ENCODE measurements at places on chromosomes 3 and 15.
A peak's percentile ranks its signal among the peaks of the same experiment; 100 is the strongest.

DNA sequence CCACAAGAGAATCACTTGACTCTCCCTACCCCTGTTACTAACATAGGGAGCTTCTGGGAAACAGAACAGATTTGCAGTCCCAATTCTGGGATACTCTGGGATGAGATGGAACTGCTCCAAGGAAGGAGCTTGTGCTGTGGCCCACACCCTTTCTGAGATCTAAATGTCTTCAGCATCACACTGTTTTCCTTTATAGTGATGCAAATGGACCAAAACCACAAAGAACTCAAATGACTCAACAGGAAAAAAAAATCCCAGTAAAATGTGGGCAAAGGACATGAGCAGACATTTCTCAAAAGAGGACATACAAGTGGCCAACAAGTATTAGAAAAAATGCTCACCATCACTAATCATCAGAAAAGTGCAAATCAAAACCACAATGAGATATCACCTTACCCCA, 155.6 kb downstream of the NECTIN3 start:
- no peak for DNase-seq

GRCh38 chr3:74402821-74403220, 211.6 kb downstream of the CNTN3 start:
- no peak for DNase-seq

GRCh38 chr15:80154336-80154735, 1.5 kb downstream of the FAH start:
- no peak for DNase-seq

DNA sequence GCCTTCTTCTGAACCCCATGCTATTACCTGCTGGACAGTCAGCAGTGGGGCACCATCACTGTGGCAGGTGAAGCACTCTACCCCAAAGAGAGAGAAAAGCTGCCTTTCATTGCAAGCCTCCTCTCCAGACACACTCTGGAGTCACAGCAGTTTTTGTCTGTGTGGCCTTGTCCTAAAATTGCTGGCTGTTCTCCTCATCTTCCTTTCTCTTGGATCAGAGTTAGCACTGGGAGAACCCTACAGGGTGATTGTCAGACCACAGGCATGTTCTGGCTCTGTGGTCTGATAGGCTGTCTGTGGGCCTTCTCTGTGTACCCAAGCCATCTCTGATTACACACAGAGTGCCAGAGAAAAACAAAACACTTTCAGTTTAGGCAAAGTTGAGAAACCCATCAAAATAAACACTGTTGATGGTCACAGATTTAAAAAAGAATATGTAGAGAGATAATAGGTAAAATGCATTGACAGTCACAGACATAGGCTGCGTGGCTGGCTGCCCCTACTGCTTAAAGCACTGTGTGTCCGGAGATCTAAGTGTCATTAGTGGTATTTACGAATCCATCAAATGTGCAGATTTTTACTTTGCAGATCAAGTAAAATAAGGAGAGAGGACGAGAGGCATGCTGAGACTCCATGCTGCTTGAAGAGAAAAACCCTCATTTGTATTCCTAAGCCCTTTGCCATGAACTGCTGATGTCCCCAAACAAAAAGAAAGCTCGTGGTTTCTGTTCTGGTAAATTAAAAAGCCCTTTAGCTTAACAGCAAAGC, 689.9 kb downstream of the TUSC7 start:
- no peak for DNase-seq

DNA sequence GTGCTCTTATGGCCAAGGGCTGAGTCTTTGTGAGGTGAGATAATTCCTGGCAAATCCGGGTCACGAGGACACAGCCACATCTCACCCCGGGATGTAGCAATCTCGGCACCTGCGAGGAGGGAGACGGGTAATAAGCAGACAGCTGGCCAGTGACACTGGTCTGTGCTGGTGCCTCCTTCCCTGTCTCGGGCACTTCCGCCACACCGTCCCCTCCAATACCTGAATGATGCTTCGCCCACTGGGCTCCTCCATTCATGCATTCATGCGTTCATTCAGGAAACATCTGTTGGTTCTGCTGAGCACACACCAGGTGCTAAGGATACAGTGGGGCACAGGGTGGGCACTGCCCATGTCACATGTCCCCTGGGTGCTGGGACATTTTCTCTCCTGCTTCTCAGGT, 60.1 kb downstream of the ATP10A start:
- no peak for DNase-seq

- DNase-seq, result no peak
Observed at GRCh38 chr3:126849768-126850167, 133.1 kb upstream of the PLXNA1 start.

GRCh38 chr15:25717457-25718168, 145.5 kb downstream of the ATP10A start:
- DNase-seq, result no peak

- DNase-seq, result no peak
Observed at GRCh38 chr3:157384491-157384890, 52.2 kb upstream of the PTX3 start.

- DNase-seq, result no peak
Observed at GRCh38 chr3:23611737-23612295, 193.9 kb upstream of the UBE2E1 start.

DNA sequence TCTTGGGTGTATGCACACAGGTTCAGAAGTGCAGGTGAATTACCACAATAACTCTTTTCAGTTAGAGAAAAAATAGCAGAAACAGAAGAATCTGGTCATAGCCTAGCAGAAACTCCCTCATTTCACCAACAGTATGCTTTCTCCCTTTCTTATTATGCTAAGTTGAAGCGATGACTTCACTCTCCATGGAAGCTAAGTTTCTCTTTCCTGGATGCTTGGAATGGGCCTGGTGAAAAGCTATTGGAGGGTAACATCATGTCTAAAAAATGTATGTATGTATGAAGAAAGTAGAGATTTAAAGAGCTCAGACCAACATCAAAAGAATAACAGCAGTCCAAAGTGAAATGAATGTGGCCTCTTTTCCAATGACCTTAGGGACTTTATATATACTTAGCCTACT, 145.5 kb downstream of the TIGIT start:
- DNase-seq, result no peak

DNA sequence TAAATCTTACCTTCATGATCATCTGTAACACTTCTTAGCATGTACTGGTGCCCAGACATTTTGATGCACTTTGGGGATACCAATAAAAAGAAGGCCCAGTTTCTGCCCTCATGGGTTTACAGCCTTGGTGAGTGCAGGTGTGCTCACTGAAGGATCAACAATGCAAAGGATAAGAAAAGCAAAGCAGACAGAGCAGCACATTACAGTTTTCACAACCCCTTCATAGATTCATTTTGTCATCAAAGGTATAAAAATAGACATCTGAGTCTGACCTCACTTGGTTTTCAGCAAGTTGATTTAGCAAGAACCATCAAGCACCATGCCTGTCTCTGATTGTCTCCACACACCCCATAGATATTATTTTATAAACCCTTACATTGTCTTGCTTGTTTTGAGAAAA, 77.6 kb downstream of the BFSP2 start:
- DNase-seq, result peak; percentile 67

DNA sequence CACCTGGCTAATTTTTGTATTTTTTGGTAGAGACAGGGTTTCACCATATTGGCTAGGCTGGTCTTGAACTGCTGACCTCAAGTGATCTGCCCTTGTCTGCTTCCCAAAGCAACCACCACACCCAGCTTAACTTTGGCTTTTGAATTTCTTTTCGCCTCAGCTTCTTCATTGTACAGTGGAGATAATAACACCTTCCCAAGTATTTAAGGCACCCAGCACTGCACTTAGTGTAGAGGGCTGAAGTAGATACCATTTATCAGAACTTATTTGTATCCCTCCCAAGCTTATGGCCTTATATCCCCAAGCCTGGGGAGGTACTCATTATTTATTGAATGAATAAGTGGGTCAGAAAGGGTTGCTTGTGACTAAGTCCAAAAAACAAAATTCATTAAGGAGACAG, 2.3 kb downstream of the SQOR start:
- DNase-seq, result no peak

GRCh38 chr15:83458381-83458780, 11.2 kb downstream of the SH3GL3 start:
- DNase-seq, result no peak

DNA sequence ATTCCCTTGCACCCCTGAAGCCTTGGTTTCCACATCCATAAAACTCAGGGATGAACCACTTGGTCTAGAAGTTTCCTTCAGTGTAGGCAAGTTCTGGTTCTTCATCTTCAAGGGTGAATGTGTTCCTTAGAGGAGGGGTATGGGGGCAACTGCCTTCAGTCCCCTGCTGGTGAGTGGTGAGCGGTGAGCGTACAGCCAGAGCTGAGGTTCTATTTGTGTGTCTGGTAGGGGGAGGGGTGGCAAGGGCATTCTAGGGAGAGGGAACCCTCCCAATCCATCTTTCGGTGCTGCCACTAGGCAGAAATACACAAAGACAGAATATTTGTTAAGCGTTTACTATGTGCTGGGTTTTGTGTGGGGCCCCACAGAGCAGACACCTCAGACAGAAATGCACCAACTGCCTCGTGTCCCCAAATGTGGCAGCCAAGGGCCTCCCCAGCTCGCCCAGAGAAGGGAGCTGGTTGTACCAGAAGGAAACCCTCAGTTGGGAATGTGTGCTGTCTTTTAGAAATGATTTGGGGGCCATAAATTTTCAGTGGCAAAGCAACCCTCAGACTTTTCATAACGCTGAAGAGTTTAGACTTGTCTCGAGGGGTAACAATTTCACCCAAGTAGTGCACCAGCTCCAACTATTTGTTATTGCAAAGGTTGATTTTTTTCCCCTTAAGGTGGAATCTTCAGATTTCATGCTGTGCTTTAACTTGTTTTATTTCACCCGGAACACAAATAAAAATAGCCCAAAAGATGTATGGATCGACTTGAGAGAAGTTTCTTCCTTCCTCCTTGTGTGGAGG, 137.6 kb downstream of the FBLN2 start:
- DNase-seq, result no peak

DNA sequence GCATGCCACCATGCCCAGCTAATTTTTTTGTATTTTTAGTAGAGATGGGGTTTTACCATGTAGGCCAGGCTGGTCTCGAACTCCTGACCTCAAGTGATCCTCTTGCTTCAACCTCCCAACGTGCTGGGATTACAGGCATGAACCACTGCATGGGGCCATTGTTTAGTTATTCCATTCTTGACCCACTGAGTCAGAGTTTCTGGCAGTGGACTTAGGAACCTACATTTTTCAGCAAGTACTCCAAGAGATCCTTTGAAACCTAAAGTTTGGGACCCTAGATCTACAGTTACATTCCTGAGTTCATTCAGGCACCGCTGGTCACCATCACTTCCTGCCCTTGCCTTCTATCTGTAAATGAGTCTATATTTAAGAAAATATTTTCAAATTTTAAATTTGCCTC, 1.4 kb upstream of the TNFSF10 start:
- DNase-seq, result no peak

DNA sequence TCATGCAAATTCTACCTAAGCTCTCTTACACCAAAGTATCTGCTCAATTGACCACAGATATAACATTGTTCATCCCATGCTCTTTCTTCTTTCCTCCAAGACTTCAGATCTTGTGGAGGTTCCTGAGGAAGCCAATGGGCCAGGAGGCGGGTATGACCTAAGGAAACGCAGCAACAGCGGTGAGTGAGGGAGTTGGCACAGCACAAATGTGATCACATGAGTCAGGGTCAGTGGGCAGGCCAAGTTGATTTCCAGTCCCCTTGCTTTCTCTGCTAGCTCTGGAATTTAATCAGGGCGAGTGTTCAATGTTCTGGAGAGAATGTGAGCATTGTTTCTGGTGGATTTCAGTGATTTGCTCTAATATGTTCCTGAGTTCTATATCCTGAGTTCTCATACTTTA, 112.7 kb downstream of the STAC start:
- DNase-seq, result no peak

DNA sequence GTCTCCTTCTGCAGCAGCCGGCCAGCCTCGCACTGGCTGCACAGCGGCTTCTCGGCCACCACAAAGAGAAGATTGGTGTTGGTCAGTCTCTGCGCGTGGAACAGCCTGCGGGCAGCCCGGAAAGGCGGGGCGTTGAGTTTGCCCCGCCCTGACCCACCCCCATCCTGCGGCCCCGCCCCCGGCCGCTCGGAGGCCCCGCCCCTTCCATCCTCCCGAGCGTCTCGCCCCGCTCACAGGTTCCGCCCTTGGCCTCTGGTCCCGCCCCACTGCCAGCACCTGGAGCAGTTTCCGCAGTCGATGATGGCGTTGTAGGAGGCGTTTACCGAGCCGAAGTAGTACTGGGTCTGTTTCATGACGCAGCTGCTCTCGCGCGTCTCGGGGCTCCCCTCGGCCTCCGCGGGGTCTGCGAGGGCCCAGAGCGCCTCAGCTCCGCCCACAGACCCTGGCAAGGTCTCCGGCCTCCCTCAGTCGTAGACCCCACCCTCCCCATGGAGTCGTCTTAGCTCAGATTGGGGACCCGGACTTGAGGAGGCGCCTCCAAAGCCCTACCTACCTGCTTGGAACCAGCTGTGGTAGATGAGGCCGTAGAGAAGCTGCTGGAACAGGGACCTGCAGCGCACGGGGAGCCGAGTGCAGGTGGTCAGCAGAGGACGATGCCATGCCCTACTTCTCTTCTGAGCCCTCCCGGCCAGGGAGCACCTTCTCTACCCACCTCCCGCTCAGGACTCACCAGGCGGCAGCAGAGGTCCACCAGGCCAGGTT, 5.9 kb upstream of the TMEM115 start:
- peak; percentile 97 for DNase-seq

DNA sequence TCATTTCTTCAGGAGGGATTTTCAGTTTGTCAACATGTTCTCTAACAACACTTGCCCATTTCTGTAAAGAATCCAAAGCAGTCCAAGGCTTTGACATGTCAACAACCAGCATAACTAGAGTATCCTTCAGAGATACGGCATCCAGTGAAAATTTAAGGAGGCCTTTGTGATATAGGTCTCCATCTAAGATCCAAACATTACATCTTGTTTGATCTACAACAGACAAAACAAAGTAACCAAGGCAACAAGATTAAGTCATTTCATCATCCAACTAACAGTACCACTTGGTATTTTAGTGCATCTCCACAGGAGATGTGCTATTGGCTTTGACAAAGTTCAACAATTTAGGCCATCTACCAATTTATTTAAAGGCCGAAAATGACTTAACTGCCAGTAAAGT, 25.8 kb downstream of the DYNC1LI1 start:
- no peak for DNase-seq

DNA sequence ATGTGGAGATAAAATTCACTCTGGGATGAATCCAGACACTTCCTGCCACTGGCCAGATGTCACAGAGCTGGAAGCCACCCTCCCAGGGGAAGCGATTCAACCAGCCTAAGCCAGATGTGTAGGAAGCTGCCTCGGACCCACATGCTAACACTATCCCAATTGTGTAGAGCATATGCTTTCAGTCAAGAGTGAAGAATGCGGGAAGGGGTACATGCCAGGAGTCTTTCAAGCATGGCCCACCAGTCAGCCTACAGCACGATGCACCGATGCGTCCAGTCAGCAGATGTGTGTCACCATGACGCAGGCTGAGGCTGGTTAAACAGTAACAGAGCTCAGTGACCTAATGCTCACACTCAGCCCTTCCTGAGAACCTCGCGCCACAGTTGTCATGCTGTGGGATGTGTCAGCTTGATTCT, 38.8 kb upstream of the BNC1 start:
- DNase-seq, result no peak

GRCh38 chr15:73051391-73051806, 864 bp upstream of the NEO1 start:
- DNase-seq, result no peak

GRCh38 chr3:19769694-19770093, 164.3 kb downstream of the EFHB start:
- DNase-seq, result no peak

GRCh38 chr3:72042397-72043203, 257.7 kb upstream of the PROK2 start:
- DNase-seq, result no peak
